ENCODE measurements at places on chromosomes 13 and 19.

DNA sequence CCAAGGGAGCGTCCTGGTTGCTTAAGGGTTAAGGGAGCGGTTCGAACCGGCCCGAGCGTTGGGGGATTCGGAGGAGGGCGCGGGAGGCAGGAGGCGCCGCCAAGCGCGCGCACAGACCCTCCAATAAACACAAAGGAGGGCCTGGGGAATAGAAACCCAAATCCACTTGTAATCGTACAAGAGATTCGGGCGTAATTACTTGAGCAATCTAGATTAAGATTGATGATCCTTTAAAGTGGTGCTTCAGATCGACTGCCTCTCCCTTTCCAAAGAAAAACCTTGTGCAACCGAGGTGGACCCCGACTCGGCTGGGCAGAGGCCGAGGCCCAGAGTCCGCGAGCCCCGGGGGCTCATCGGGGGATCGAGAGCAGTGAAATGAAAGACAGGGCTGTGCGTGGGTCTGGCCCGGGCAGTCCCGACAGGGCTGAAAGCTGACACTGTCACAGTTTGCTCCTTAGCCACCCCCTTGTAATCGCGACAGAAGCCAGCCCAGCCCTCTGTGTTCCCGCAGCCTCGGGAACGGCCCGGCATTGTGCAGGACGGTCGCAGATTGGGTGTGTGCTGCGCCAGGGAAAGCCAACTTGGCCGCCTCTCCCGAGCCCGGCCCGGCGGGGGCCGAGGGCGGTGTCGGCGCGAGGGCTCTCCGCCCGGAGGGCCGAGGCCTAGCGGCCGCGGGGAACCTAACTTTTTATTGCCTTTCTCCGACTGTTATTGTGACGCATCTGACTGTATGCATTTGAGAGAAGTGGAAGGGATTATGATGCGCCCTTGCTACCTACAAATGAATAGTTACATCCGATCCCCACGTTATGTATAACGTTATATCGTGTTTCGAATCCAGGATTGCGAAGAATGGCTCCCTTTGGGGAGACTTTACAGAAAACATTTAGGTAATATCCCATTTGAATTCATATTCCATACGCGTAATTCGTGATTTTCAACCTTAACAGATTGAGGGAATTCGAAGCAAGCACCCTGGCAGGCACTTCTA is 5.5 kb downstream of the MAB21L1 start:
- DNase-seq = no peak

DNA sequence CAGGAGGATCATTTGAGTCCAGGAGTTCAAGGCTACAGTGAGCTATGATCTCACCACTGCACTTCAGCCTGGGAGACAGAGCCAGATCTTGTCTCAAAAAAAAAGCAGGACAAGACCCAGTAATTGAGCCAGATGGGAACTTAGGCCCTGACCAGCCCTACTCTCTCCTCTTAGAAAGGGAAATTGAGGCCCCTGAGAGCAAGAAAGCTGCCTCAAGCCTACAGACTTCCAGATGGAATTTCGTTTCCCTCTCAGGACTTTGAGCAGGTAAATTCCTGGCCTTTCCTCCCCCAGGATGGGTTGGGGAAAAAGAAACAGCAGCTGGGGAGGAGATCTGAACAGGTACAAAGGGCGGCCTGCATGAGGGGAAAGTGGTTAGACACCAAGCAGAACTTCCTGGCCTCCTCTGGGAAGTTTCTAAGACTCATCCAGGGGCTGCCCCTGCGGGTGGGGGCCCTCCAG is 3.6 kb upstream of the BCL3 start:
- DNase-seq = no peak

GRCh38 chr13:32976912-32977311 is 39.3 kb upstream of the KL start:
- DNase-seq = no peak

- DNase-seq = no peak
These were observed 4.1 kb upstream of the IGSF23 start for GRCh38 chr19:44609219-44609618.

- no peak for DNase-seq
These were observed 5.0 kb upstream of the PDS5B start for GRCh38 chr13:32581177-32581786.

DNA sequence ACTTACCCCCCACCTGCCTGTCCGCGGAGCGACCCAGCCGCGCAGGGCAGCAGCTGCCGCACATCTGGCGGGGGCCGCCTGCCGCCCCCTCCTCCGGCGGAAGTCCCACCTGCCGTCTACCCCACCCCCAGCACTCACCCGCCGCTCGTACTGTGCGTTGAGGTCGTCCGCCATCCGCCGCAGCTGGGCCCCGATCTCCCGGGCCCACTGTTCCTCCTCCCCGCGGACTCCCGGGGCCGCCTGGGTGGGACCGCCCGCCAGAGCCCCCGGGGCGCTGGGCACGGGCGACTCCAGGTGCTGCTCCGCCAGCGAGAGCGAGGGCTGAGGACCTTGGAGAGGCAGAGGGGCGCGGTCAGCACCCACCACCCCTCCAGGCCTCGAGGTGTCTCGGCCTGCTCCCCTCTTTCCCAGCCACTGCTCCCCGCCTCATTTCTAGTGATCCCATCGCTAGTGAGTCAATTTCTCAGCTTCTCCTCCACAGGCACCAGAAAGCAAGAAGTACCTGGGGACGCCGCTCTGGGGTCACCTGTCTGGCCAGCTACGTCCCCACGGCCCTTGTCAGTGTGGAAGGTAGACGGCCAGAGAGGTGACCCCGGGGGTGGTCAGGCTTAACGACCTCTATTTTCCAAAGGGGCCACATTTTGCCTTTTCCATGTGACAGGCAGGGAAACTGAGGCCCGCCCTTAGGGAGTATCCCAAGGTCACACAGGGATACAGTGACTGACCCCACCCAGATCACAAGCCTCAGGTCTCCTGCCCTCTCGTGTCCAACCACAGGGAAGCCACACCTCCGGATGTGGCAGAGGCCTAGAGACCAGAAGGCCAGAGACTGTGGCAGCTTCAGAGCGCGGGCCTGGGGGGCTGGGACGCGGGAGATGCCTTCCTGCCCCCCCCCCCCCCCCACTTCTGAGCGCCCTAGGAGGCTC is 4.3 kb downstream of the BBC3 start:
- no peak for DNase-seq

- DNase-seq = no peak
These were observed 8.8 kb downstream of the POU4F1 start for GRCh38 chr13:78594456-78594975.

DNA sequence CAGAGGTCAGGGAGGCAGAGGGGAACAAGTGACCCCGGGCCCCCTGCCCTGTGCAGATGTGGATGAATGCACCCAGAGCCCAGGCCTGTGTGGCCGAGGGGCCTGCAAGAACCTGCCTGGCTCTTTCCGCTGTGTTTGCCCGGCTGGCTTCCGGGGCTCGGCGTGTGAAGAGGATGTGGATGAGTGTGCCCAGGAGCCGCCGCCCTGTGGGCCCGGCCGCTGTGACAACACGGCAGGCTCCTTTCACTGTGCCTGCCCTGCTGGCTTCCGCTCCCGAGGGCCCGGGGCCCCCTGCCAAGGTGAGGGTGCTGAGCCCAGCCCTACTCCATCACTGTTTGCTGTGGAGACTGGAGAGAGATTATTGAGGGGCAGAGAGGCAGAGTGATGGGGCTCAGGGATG is 9.9 kb downstream of the LTBP4 start:
- DNase-seq = no peak

DNA sequence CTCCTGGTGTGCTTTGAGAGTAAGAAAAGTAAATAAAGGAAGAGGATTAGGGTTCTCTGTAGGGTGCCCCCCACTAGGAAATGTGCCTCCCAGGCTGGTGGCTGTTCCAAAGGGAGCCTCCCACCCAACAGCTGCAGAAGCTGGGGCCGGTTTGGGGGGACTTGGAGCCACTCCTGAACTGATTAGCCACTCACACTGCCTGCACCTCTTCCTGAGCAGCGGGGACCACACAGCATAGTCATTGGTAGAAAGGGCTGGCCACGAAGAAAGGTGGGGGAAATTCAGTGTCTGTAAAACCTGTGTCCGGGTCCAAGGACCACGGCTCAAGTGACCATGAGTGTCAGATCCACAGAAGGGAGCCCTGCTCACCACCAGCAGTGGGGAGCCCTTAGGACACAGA is 55.6 kb downstream of the SPACA7 start:
- no peak for DNase-seq

DNA sequence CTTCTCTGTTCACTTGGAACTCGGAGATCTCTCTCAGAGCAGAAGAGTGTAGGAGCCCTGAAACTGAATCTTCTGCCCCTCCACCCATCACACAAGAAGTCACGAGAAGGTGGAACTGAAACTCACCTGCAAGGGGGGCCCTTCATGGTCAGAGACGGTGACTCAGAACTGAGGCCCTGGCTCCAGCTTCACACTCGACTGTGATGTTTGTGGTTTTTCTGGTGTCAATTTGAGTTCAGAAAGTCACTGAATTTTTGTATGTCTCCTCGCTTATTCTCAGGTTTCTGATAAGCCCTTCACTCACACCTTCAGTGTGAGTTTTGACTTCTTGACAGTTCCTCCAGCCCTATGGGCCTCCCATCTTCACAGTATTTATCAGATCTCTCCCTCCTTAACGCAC is 23.1 kb downstream of the SIGLEC5 start:
- no peak for DNase-seq

DNA sequence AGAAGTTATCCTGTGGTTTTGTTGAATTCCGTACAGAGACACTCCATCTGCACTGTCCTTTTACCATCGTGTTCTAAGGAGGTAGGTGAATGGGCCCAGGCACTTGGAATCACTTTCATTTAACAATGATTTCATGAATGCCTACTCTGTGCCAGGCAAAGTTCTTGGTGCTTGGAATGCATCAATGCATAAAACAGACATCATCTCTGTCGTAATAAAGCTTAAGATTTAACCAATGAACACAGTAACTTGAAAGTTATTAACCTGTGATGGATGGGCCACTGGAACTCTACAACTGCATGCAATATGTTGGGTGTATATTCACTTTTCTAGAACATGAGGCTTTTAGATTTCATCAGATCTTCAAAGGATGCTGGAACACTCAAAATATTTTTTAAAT is 14.1 kb upstream of the STARD13 start:
- no peak for DNase-seq

DNA sequence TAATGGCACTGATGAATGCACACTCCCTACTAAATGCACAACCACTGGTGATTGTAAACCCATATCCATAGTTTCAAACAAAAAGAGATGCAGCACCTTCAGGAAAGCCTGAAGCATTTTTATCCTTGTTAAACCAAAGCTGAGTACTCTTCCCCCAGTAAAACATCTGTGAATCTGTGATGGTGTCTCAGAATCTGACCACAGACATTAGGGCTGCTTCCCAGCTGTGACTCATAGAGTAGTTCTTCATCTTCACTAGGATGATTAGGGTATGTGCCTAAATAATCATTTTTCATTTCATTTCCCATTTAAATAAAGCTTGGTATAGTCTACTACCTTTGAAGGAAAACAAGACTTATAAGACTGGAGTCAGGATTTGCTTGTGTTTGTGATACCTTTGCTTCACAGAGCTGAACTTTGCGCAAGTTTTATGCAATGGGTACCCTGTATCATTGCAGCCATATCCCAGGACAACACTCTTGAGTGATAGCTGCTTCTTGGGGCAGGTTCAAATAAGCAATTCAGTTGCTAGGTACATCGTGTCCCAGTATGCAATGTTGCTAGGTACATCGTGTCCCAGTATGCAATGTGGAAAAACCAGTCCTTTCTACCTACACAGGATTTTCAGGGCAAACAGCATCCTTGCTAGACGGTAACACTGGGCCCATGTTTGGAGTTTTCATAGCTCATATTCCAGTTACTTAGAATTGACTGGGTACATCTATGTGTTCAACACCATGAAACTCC is 277.1 kb downstream of the IRS2 start:
- no peak for DNase-seq

DNA sequence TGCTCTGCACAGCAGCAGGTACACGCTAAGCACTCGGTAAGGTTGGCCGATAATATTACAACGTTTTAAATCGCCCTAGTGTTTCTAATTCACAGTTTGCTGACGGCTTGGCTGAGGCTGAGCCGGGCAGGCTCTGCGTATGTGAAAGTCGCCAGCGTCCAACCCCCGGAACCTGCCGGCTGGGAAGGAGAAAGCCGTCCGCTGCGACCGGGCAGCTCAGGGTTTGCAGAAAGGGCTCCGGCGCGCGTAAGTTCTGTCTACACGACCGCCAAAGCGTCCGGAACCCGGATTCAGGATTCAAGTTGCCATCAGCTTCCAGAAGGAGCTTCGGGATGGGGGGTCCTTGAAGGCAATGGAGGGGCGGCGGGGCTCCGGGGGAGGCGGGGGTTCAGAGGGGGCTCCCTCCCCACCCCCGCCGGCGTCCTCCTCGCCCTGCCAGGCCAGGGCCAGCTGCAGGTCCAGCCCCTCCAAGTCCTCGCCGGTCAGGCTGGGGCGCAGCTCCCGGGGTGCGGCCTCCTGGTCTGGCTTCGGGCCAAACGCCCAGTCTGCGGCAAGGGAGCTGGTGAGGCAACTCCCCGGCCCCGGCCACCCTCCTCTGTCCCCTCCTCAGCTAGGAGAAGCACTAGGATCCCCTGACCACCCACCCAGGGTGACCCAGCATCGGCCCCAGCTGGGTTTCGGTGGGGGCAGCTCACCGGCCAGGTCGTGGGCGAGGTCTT is 575 bp downstream of the SMIM44 start:
- no peak for DNase-seq

- no peak for DNase-seq
These were observed 19.4 kb downstream of the CCL25 start for GRCh38 chr19:8071912-8072311.

DNA sequence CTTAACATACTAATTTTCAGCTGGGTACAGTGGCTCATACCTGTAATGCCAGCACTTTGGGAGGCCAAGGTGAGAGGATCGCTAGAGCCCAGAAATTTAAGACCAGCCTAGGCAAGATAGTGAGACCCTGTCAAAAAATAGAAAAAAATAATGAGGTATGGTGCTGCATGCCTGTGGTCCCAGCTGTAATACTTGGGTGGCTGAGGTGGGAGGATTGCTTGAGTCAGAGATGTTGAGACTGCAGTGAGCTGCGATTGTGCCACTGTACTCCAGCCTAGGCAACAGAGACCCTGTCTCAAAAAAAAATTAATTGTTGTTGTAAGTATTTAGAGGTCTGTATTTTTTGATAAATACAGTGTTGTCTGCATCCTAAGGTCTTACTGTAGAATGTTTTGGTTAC is 66.8 kb downstream of the FNDC3A start:
- DNase-seq = no peak

DNA sequence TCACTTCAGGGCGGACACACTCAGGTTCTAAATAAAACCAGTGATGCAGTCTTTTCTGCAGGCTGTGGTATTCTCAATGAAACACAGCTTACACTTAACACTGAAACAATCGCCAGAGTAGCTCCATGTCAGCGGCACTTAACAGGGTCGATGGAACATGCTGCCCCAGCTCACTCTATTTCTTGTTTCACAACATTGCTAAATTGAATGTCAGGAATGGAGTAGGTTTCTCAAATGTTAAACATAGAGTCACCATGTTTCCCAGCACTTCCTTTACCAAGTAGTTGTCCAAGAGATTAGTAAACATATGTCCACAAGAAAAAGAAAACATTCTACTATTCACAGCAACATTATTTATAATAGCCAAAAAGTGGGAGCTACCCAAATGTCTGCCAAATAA is 306.9 kb downstream of the SLITRK6 start:
- DNase-seq = no peak

DNA sequence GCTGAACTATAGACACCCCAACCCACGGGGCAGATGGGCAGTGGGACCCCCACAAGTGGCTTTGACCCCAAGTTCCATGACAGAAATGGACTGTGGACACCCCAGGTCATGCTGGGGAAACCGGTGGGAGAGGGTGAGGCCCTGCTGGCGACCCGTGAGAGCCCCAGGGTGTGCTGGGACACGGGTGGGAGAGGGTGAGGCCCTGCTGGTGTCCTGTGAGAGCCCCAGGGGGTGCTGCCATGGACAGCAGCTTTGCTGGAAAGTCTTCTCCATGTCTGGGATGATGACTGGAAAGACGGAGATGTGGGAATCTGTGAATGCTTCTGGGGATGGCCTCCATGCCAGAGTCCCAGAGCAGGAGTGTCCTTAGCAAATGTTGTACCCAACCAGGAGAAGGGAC is 148.4 kb downstream of the URI1 start:
- DNase-seq = no peak

Data from stimulated activated CD8-positive, alpha-beta memory T cell treated with anti-CD3 and anti-CD28 coated beads, Interleukin-15, amount 100 ng/mL, for 4 hours (primary cell).